Stimulated activated CD4-positive, alpha-beta T cell treated with anti-CD3 and anti-CD28 coated beads, Interleukin-15, amount 100 ng/mL, for 24 hours (primary cell): ENCODE measurements at places on chromosomes 6 and 20.
A peak's percentile ranks its signal among the peaks of the same experiment; 100 is the strongest.

GRCh38 chr6:35319346-35320030 lies 21.9 kb downstream of the DEF6 start:
- no peak for DNase-seq

DNA sequence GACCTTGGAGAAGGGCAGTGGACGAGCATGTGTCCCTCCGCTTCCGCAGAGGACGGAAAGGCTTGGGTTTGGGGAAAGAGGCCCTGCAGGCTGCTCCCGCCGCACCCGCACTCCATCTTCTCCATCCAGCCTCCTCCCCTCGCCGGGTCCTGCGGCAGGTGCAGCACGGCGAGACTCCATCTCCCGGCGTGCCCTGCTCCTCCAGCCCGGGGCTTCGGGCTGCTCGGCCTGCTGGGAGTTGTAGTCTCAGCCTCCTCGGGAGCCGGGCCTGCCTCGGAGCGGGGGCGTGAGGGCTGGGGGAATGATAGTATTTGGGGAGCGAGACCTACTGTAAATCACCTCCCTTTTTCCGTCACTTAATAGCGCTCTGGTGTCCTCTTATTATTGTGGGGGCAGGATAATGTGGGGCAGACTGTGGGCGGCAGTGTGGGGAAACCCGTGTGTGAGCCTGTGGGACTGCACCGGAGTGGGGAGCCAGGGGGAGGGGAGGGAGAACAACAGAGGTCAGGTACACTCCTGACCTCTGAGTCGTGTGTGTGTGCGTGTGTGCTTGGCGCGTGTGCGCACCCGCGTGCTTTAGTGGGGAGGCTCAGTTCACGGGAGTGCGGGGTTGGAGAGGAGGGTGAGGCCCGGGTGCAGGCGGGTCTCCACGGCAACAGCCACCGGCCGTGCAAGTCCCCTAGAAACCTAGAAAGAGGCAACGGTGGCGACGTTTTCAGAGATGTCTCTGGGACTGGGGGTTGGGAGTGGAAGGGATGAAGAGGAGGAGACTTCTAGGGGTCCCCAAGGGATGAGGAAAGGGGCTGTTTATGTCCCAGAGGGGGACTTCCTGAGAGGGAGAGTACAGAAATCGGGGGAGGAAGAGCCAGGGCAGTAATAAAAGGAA lies 4.1 kb downstream of the TTBK1 start:
- peak; percentile 92 for DNase-seq

GRCh38 chr20:3647473-3647872 lies 15.7 kb downstream of the GFRA4 start:
- no peak for DNase-seq

DNA sequence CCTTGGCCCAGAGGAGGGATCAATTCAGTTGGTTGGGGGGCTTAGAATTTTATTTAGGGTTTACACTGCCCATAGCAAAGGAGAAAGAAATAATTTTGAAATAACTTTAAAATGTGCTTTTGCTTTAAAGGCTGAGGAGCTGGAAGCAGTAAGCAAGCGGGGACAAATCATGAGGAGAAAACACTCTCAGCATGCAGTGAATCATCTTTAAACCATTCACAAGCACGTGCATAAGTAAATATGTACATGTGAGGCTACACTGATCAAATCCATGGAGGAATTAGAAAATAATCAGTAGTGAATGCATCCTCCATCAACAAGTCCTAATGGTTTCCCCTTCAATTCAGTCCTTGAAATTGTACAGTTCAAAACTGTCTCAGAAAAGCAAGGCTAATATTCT lies 181.0 kb downstream of the MTFR2 start:
- DNase-seq, result no peak

- no peak for DNase-seq
Measured at GRCh38 chr6:169183233-169183632, 70.4 kb downstream of the THBS2 start.

DNA sequence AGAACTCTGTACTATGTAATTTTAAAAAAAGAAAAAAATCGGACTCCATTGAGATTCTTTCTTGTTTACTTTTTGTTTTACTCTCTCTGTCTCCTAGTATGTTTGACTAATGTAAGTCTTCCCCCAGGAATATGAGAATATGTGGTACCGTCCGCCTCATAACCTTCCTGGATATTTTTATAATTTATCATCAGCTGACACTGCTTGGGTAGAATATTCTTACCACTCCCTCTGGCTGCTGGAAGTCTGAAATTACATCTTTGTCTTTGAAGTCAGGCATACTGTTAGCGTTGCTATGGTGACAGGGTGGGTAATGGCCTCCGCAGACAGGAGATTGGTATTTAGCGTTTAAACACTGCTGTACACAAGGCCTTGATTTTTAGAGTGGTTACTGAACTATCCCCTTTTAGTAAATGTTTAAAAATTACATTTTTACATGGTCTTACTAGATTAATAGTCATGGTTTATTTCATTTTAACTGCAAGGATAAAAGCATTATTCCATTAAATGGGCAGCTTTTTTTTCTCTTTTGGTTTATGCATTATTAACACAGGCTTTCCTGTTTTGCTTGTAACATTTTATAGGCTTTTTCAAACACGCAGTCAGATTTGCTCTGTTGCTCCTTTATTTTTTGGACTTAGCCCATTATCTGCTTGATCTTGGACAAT lies 176.4 kb downstream of the ARID1B start:
- peak; percentile 24 for DNase-seq

- no peak for DNase-seq
Measured at GRCh38 chr20:16451982-16452381, 121.3 kb downstream of the KIF16B start.

DNA sequence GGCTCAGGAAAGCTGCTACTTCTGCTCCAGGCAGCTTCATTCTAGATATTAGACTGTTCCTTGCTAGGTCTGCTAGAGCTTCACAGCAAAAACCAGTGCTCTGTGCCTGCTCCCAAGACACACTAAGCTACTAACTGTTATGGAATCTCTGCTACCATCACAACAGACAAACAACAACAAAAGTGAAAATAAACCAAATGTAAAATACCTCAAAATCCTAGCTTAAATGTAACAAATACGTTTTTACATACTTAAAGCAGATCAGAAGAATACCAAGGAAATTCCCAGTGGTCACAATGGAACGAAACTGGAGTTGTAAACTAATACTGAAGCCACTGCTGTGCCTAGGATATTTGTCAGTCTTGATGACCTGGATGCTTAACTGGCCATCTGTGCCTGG lies 84.6 kb upstream of the EZR start:
- no peak for DNase-seq

DNA sequence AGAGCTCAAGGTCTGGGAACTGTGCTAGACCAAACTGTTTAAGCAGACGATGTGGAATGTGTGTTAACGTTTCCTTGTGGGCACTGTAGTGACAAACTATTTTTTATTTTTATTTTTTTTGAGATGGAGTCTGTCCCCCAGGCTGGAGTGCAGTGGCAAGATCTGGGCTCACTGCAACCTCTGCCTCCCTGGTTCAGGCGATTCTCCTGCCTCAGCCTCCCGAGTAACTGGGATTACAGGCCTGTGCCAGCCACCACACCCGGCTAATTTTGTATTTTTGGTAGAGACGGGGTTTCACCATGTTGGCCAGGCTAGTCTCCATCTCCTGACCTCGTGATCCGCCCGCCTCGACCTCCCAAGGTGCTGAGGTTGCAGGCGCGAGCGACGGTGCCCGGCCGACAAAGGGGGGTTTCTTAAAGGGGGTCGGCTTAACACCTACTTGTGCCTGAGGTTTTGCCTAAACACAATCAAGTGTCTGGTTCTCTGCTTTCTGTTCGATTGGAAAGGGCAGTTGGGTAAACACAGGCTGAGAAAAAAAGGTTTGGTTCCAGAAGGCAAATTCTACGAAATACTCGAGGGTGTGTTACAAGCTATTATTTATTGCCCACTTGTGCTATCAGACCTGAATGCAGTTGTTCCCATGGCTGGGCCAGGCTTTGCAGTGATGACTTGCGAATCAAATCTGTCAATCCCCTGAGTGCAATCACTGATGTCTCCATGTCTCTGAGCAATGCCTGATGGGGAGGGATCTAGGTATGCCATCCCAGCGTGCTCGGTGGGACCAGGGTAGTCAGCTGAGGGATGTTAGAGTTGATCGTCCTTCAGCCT lies 1.3 kb downstream of the NOP56 start:
- peak; percentile 25 for DNase-seq

DNA sequence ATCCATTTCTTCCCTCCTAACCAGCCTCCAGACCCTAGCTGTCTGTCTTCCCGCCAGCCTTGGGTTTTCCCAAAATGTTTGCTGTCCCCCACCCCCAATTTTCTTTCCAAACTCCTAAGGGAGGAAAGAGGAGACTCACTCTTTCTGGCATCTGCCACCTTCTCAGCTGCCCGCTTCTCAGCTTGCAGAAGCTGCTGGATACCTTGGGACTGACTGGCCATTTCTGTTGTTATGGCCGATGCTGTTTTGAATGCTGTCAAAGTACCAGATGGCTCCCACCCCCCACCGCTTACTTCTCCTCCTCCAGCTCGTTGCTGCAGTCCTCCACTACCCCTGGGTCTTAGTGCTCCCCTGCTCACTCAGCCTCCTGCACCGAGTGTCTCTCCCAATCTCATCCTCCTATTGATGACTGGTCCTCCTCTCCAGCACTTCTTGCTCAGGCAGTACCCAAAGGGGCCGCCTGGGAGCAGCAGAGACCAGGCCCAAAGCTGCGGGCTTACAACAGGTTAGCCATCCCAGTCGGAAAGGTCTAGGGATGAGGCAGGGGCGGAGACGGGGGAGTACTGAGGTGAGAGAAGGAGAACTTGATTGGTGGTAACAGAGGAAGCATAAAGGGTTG lies at the start of gene ATP6V1G2:
Gene ATP6V1G2 (minus strand): TSS at position 270 of the 619 bp plus-strand sequence. CDS start 49 bp downstream, at position 221.
- DNase-seq, result peak; percentile 94

DNA sequence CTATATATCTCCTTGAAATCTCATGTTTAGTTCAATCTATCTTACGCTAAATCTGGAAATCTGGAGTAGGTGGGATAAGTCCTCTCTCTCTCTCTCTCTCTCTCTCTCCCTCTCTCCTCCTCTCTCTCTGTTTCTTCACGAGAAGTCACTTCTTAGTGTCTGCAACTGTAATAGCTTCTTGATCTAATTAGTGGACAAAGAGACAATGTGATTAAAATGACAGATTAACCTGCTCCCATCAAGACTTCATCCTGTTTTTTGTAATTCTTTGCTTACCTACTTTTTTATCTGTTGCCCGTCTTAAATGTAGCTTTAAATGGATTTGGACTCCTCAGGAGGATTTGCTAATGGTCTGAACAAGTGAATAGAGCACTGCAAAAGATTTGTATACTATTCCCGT lies 2.5 kb upstream of the FYN start:
- no peak for DNase-seq

- no peak for DNase-seq
Measured at GRCh38 chr6:139625998-139626975, 251.8 kb upstream of the CITED2 start.

DNA sequence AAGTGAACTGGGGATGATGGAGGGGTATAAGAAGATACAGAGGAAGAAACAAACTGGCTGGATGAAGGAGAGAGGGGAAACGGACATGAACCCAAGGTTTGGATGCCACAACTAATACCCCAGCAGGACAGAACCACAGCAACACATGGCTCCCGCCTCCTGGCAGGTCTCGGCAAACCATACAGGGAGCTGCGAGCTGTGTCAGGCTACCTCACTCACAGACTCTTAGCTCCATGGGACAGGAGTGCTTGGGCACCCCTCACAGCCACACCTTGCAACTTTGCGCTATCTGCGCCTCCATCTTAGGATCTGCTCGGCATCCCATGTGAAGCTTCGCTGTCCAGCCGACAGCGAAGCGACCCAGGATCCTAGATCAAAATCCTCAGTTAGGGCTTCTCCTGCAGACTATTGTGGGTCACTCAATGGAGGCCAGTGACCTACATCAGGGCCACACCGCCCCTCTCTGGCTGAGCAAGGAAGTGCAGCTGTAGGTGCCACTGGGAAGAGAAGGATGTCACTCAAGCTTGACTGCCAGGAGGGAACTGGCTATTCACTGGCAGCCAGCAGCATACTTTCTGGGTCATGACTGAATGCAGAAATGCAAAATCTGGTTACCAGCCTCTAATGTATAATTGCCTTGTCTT lies 174.4 kb upstream of the RIN2 start:
- DNase-seq, result peak; percentile 59

GRCh38 chr20:15320941-15321340 lies 983.5 kb upstream of the FLRT3 start:
- DNase-seq, result no peak

GRCh38 chr6:148285205-148285604 lies 57.4 kb upstream of the SASH1 start:
- DNase-seq, result no peak

DNA sequence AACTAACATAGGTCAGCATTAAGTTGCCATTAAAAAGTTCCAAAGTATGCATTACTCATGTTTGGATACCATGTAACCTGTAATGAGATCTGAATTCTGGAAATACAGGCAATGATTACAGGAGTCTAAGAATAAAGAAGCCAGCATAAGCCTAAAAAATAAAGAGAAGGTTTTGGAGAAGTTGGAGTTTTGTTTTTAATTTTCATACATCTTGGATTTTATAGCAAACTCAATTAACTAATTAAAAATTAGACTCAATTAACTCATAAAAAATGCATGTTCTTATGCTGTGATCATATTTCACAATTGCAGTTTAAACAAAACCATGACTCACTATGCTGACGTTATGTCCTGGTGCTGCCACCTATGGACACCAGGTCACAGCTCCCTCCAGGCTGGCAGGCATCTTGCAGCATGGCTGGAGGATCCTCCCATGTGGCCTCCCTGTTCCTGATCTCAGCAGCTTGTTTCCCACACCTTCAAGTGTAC lies 648.8 kb upstream of the AGPAT4 start:
- peak; percentile 15 for DNase-seq

GRCh38 chr20:63974402-63975200 lies 4.8 kb downstream of the SAMD10 start:
- DNase-seq, result no peak

- no peak for DNase-seq
Measured at GRCh38 chr20:45545754-45546453, 1.3 kb downstream of the EPPIN start.

- no peak for DNase-seq
Measured at GRCh38 chr6:150966786-150967185, 101.3 kb downstream of the MTHFD1L start.

DNA sequence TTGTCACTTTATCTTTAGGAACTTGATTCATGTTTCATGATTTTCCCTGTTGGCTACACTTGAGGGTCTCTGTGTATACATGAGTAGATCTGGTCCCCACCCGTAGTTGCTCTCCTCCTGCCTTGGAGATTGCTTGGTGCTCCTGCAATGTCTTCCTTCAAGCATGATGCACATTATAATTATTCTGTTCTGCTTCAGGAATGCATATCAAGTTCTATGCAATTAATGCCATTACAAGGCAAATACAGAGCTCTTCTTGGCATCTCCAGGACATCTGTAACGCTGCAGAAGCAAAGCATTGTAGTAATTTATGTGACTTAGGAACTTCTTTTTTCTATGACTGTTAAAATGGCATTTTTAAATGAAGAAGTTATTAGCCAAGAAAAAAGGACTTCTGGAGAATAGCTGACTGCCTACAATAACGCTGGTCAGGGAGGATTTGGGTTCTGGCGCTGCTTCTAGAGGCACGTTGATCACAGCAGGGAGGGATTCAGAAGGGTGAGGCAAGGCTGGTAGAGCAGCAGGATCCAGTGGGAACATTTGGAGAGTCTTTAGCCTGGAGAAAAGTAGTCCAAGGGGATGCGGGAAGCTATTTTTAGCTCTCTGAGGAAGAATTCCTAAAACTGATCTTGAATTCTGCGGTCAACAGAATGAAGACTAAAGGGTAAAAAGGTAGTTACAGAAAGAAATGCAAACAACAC lies 203.6 kb downstream of the PLCB1 start:
- no peak for DNase-seq

- no peak for DNase-seq
Measured at GRCh38 chr6:2441601-2442475, 196.4 kb upstream of the GMDS start.

- DNase-seq, result no peak
Measured at GRCh38 chr20:59949911-59950310, 8.3 kb upstream of the CDH26 start.

GRCh38 chr20:50306478-50307423 lies 116.1 kb downstream of the CEBPB start:
- DNase-seq, result no peak
